Stimulated activated CD8-positive, alpha-beta memory T cell treated with anti-CD3 and anti-CD28 coated beads, Interleukin-4, amount 100 ng/mL, for 4 hours (primary cell): ENCODE measurements at places on chromosomes 6 and 20.
A peak's percentile ranks its signal among the peaks of the same experiment; 100 is the strongest.

DNA sequence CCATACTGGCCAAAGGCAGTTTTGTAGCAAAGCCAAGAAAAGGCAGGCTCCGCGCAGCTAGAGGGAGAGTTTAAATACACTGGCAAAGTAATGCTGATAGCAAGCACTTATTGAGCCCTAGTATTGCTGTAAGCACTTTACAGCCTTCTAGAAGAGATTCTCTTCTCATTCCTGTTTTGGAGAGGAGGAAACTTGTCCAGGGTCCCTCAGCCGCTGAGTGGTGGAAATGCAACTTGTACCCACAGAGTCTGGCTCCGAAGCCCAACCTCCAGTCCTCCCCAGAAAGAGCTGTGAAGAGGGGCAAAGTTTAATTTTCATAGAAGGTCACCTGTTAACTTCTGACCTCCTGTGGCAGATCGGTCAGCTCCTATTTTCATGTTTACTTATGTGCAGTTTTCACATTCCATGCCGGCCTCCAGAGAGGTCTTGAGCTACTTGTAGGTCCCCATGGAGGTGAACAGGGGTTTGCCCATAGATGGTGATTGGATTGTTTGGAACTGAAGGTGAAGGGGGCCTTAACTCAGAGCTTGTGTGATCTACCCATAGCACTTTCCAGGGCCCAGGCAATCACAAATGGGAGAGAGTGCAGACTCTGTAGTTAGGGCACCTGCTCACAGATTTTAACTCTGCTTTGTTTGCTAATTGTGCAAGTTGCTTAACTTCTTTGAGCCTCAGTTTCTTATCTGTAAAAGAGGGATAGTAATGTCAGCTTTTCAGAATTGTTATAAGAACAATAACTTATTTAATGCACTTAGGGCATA, 70.7 kb downstream of the LYRM2 start:
- DNase-seq = no peak

DNA sequence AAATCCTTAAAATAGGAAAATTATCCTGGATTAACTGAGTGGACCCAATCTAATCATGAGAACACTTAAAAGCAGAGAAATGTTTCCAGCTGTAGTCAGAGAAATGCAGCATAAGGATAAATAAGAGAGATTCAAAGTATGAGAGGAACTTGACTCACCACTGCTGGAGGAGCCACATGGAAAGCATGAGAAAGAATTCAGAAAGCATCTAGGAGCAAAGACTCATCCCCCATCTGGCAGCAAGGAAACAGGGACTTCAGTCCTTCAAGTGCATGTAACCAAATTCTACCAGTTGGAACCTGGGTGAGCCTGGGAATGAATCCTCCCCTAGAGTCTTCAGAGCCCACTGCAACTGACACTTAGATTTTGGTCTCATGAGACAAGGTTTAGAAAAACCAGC, 33.7 kb downstream of the RNF146 start:
- DNase-seq = no peak

- no peak for DNase-seq
These were observed 48.2 kb upstream of the ASIP start for GRCh38 chr20:34193051-34193450.

DNA sequence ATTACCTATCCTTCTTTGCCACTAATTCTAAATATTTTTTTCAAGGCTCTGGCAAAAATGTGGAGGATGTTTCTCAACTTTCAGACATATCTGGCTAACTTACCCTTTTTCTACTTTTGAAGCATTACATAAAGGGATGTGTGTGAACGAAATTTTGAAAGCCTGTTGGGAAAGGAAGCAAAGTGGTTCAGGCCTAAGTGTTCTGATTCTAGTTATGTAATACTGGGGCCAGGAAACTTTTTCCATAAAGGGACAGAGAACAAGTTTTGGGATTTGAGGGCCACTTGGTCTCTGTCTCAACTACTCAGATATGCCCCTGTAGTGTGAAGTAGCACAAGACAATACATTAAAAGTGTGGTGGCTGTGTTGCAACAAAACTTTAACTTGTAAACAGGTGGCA, 721.8 kb downstream of the PHF3 start:
- no peak for DNase-seq

DNA sequence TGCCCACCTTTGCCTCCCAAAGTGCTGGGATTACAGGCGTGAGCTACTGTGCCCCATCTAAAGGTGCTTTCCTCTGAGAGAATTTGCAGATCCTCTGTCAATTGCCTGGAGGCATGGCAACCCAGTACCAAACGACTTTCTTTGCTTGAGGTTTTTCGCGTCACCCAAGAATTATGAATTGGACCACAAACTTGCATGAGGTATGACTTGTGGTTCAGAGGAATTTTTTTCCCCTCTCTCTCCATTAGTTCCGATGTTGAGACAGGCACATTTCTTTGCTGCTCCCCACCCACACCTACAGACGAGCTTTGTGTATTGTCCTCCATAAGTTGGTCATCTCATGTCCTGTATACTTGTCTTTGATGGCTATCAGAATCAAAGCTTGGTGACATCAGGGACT, 11.8 kb upstream of the SCAF8 start:
- DNase-seq = no peak

GRCh38 chr20:46400253-46400652, 6.2 kb downstream of the ELMO2 start:
- DNase-seq = no peak

GRCh38 chr20:15886250-15886649, 687.0 kb downstream of the KIF16B start:
- no peak for DNase-seq

DNA sequence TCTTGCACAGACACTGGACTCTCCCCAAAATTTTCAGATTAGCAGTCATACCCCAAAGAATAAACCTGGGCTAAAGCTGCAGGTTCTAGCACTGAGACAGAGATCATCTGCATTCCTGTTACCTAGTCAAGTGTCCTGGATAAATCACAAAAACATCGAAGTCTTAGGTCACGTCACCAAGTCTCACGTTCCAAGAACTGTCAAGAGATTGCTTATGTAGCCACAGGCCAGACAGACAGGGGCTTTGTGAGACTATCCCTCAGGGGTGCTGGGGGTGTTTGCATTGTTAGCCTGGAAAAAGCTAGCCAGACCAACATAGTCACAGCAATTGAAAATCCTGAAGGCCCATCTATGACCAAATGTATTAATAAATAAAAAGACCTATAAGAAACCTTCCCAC, 243.1 kb upstream of the PREP start:
- no peak for DNase-seq

GRCh38 chr20:63520504-63520933, at the start of gene PPDPF:
Gene PPDPF, plus strand, starts transcription at chr20:63520765. Its CDS starts 544 bp downstream, at chr20:63521309.
- DNase-seq = peak; percentile 70

- no peak for DNase-seq
These were observed 130.6 kb upstream of the C6orf118 start for GRCh38 chr6:165439928-165440554.
